Brain pericyte (primary cell): ENCODE measurements at places on chromosomes 2 and 18.

GRCh38 chr2:230713331-230714135, 891 bp downstream of the CAB39 start:
- DNase-seq = no peak

- DNase-seq = no peak
Observed at GRCh38 chr2:54572636-54573536, 116.8 kb downstream of the SPTBN1 start.

DNA sequence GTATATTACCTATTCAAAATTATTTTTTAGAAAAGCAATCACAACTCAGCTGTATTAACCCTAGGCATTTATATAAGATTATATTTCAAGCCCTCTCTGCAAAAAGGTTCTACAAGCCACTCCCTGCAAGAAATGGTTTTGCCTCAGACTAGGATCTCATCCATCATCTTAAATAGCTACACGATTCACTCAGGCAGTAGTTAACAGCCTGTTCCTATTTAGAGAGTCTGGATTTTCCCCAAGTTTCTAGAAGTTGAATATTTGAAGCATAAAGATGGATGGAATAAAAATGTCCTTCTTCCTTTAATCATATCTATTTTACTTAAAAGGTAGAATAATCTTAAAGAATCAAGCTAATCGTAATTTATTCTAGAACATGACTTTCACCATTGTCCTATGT, 167.1 kb upstream of the STK17B start:
- no peak for DNase-seq

DNA sequence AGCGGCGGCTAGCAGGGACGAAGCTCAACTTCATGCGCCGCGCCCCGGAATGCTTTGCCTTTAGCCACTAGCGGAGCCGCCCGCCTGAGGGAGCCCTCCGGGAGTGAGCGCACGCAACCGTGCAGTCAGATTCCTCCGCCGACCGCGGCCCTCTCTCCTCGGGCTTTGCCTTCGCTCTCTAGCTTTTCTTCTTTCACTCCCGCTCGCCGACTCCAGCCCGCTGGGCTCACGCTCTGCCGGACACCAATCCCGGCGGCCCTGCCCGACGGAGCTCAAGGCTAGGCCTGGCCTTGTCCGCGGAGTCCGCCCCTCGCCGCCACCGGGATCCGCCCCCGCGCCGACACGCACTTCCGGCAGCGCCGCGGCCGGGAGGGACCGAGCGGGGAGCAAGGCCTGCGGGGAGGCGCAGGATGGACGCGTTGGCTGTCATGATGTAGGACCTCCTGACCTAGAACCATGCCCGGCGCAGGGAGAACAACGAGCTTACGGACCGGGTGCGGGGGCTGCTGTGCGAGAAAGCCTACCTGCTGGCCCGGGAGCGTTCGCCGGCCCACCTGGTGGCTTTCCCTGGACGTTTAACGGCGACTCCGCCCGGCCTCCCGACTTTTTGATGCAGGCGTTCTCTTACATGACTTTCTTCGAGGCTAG, 40.8 kb upstream of the AKAIN1 start:
- DNase-seq = peak; percentile 73

DNA sequence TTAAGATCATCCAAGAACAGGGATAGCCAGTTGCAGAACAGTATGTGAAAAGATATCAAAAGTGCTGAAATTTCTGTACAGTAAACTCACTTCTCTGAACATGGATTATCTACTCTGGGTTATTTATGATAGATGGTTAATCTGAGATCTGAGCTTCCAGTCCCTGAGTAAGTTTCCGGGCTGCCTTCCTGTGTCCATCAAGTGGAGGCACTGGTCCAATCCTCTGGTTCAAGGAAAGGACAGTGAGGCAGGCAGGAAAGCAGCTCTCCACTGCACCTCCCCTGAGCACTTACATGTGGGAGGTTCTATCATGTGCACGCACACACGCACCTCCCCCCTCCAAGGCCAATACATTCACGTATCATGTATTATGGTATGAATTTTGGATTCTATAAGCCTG, 32.5 kb downstream of the GPR45 start:
- no peak for DNase-seq
